Fibroblast of skin of back (primary cell): ENCODE measurements at places on chromosomes 2 and 18.

GRCh38 chr2:158999458-158999857 is 31.0 kb downstream of the TANC1 start:
- DNase-seq: peak; percentile 69

DNA sequence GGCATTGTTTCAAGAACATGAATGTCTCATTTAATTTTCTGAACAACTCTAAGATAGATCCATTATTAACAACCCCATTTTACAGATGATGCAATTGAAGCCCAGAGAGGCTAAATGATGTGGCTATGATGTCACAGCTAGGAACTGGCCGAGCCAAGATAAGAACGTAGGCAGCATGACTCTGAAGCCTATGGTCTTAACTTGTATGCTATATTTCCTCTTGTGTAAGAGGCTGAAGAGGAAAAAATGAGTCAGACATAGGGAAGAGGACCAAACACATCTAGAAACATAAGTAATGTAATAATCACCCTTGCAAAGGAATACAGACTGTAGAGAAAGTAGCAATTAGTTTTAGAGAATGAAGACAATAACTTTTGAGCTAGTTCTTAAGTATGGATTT is 416.8 kb downstream of the FIGN start:
- DNase-seq: peak; percentile 24

DNA sequence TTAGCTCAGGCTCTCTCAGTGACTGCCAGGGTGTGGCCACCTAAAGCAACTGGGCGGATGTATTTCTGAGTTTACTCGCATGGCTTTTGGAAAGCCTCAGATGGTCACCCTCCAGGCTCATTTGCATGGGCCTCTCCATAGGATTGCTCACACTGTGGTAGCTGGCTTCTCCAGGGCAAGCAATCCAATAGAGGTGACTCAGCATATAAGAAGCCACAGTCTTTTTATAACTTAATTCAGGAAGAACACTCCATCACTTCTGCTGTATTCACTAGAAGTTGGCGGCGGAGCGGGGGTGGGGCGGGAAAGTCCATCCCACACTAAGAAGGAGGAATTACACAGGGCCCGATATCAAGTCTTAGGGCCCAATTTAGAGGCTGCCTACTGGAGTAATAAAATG is 3.6 kb upstream of the DOK6 start:
- DNase-seq: peak; percentile 58

DNA sequence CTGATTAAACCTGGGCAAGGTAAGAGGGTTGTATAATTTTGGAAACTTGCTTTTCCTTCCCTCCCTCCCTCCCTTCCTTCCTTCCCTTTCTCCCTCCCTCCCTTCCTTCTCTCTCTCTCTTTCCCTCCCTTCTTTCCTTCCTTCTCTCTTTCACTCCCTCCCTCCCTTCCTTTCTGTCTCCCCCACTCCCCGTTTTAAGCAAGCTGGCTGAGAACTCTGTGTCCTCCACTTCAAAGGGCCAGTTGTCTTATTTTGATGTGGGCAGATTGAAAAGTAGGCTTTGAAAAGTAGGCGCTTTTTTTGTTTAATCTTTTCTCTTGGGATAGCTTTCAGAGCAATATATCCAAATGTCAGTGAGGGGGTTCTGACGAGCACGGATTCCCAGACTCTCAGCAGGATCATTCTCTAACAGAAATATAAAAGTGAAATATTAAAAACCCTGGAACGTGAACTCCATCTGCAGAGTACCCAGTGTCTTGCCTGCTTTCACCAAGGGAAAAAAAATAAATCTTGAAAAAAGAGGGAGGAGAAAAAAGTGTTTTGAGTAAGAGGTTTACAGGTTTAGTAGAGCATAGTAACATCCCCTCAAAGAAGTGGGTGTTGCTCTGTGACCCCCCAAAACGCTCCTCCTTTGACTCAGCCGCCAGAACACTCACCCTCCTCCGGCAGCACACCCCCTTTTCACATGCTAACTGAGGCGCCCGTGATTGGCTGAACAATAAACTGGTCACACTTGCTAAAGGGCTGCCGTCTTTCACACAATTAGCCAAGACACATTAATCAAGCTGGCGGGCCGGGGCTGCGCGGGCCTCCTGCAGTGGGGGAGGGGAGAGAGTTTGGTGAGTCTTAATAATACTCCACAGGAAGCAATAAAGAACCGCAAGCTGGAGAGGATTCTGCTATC is 52.2 kb downstream of the CDK15 start:
- peak; percentile 56 for DNase-seq

GRCh38 chr2:239864247-239865058 is 160.7 kb downstream of the NDUFA10 start:
- DNase-seq: no peak

- DNase-seq: no peak
Observed at GRCh38 chr2:241867776-241868420, 1.6 kb upstream of the RTP5 start.

- DNase-seq: no peak
Observed at GRCh38 chr2:120651818-120652217, 83.8 kb upstream of the GLI2 start.

DNA sequence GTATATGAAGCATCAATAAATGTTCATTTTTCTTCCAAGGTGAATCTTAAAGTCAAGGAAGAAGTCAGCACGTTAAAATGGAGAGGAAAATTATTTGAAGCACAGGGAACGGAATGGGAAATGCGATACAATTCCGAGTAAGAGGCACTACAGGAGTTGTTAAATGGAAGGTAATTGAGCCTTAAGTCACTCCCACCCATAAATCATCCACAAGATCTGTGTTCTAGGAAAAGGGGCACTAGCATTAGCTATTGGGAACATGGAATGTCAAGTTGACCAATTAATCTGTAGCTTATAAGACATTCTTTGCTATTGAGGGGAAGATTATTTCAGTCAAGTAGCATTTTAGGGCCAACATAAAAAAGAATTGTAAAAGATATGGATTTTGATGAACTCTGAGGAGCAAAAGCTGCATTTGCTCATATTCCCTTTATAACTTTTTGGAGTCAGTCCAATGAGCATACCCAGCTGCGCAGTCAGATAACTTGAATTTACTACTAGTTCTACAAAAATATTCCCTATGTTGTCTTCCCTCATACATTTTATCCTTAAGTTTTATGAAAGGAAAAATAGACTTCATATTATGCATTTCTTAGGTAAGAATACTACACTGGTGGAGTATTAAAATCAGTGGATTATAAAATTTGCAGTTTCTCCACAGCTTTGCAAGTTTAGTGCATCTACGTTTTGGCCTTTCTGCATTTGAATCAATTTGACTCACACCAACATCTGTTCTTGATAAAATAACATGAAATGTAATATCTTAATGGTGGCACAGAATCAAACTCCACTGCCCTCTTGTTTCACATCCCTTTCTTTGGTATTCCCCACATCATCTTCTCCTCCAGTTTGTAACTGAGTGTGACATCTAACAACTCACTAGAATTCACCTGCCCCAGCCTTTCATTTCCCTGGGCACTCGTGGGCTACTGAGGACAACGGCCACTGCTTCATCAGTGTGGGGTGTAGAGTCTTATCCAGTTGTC is 95.6 kb downstream of the SP3 start:
- no peak for DNase-seq

DNA sequence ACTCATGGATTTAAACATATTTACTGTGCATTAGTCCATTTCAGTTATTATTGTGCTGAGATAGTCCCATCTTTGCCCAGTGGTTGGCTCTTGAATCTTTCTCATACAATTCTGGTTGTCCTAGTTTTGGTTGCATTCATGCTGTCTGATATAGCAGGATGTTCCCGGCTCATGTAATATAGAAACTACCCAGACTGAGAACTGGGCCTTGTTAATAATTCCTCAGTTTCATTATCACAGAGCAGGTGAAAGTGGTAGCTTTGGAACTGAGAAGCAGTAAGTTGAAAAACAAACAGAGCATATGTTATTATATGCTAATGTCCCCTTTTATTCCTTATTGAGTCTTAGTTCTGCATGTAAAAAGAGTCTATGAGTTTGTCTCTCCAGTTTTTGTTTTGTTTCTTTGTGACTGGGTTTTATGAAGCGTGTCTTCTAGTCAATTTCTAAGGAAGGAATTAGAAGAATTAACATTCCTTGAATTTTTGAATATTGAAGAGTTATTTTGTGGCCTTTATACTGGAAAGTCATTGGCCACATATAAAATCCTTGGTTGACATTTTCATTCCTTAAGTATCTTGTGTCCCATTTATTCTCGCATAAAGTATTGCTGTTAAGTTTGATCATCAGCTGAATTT is 43.3 kb downstream of the EIF5B start:
- DNase-seq: peak; percentile 50

- DNase-seq: no peak
Observed at GRCh38 chr18:46338766-46339165, 234.6 kb downstream of the HAUS1 start.

DNA sequence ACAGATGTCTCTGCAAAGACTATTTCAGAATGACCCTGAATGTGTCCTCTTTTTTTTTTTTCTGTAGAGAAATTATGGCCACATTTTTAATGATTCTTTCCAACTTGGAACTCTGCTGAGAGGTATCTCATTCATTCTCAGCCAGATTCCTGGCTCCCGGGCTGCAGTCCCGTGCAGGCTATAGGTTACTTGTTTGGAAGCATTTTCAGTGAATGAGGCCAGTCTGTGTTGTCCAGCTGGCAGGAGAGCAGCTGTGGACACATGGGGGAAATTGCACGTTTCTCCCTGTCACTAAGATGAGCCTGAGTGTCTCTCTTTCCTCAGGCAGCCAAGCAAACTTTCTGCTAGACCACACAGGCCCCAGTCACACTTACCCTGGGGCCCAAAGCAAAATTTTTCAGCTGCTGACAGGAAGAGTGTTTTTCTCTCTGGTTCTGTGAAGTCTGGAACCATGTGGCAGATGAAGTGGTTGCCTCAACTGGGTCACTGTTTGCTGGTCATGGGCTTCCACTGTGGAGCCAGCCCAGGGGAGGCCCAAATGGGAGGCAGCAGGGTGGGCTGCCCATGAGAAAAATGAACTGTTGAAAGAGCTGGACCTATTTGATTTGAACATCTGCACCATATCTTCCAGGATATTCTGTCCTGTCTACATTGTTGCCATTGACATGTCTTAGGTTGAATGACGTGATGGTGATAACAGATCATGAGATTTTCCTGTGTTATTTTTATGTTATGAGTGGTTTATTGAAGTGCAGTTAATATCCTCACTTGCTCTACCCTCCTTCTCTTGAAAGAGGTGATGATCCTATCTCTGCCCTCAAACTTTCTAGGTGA is 431.2 kb downstream of the LPIN1 start:
- DNase-seq: peak; percentile 42

- DNase-seq: peak; percentile 91
Observed at GRCh38 chr18:54388203-54389142, 30.8 kb downstream of the C18orf54 start.

DNA sequence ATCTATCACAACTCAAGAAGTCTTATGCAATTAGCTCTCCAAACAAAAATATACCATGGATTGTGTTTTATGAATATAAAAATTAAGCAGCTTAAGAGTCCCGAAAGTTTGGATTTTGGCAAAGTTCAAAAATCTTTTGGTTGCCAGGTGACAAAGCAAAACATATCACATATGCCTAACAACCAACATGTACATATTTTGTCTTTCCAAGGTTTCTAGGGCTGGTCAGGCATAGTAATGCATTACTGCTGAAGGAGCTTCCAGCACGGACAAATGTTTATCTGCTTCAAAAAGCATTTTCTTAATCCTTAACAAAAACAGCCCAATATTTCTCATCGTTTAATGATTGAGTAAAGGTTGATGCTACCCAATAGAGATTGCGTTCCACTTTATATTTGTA is 1327.1 kb upstream of the ZEB2 start:
- DNase-seq: no peak

DNA sequence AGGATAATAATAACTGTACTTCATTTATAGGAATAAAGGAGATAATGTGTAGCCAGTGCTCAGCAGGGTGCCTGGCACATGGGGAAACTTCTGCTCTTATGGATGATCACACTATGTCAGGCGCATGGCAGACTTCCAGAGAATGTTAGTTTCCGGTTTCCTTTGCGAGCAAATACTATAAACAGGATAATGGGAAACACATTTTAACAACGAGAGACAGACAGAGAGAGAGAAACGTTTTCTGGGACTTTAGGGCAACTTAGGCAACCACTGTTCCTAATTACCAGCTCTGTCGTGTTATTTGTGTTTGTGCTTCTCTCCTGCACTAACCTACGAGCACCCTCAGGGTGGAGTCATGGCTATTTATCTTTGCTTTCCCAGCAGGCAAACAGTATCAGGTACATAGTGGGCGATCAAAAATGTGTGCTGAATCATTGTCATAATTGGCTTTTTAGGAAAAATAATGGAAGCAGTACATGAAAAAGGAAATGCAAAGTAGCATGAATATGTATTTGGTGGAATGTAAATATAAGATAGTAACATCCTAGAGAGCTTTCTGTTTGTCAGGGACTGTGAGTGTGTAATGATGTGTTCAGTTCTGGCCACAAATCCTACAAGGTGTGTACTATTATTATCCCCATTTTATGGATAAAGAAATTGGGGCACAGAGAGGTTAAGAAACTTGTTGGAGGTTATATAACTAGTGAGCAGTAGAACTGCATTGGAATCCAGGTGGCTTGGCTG is 36.8 kb upstream of the IGFBP2 start:
- DNase-seq: peak; percentile 87
